ENCODE measurements at places on chromosomes 11 and 22.

DNA sequence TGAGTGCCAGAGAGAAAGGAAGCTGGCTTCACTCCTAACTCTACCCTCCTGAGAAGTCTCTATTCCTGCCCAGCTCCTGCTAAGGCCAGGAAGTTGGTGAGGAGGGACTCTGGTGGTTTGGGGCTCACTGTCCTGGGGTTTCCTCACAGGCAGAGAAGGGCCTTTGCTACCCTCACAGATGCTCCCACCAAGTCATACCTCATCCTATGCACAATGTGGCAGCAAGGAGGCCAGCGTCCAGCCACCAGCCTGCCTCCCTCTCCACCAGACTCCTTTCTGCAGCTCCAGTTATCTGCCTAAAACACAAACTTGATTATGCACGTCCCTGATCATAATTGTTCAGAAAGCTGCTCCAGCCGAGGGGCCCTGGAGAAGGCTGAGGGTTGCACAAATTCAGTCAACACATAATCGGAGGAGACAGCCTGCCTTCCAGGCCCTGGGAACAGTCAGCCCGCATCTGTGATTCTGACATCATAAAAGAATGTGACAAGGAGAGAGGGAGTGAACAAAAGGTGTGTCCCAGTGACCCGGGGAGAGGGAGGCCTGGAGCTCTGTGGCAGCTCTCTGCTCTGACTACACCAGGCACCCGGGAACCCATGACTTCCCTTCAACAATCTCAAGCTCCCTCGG, 28.8 kb downstream of the DKK3 start:
- DNase-seq: peak; percentile 68

- DNase-seq: peak; percentile 67
Observed at GRCh38 chr11:114060392-114061047, 1.0 kb downstream of the ZBTB16 start.

GRCh38 chr11:72828081-72828567, 13.9 kb downstream of the ATG16L2 start:
- DNase-seq: no peak

DNA sequence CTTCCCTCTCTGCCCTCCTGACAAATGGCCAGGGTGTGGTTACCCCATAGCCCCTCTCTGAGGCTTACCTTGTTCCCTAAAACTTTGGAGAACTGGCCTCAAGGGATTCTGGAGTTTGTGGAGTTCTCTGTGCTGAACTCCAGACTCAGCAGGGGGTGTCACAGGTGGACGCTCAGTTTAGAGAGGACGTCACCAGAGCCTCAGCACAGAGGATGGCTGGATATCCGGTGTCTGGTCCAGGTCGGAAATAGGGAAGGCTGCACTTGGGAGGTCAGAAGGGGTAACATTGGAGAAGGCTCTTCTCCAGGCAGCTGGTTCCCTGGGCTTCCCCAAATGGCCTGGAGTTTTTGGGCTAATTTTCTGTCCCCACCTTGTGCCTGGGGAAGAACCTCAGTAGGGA, 64.2 kb downstream of the ADAMTS15 start:
- DNase-seq: no peak

- peak; percentile 65 for DNase-seq
Observed at GRCh38 chr22:45597460-45598192, 74.0 kb upstream of the ATXN10 start.

GRCh38 chr22:35818897-35819296, 101.2 kb downstream of the APOL5 start:
- DNase-seq: no peak

- DNase-seq: no peak
Observed at GRCh38 chr11:95371153-95371552, 140.2 kb upstream of the SESN3 start.

DNA sequence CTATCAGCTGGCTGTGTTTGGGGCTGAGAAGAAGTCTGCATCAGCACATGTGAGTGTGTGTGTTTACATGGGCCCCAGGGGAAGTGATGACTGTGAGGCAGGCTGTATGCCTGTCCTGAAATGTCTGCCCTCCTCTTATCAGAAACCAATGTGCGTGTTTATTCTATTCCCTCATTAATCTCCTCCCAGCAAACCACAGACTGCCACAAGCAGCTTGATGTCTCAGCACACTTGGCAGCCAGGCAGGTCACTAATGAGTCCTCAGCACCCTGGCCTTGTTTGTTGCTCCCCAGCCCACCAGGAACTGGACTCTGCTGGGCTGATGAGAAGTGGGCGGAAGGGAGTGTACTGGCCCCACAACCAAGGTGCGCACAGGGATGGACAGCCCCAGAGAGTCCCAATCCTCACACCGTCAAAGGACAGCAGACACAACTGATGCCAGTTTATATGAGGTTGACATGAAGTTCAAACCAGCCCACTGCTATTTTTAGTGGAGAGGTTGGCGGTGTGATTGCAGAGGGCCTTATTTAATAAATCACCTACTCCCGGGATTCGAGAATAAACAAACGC, 225.8 kb downstream of the ETS1 start:
- no peak for DNase-seq

DNA sequence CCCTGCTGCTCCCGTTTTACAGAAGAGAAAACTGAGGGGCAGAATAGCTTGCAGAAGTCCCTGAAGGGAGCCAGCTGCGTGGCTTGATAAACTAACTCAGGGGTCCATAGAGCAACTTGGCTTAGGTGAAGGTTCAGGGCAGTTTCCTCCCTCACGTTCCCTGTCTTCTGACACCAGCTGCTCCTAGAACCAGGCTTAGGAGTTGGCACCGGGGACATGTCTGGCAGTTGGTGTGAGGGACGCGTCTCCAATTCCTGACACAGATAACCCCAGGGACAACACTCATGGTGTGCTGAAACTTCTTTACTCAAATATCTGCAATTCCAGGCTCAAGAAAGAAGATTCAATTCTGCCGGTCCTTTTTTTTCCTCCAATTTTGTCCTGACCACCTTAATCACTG, 85.7 kb downstream of the DSCAML1 start:
- no peak for DNase-seq

DNA sequence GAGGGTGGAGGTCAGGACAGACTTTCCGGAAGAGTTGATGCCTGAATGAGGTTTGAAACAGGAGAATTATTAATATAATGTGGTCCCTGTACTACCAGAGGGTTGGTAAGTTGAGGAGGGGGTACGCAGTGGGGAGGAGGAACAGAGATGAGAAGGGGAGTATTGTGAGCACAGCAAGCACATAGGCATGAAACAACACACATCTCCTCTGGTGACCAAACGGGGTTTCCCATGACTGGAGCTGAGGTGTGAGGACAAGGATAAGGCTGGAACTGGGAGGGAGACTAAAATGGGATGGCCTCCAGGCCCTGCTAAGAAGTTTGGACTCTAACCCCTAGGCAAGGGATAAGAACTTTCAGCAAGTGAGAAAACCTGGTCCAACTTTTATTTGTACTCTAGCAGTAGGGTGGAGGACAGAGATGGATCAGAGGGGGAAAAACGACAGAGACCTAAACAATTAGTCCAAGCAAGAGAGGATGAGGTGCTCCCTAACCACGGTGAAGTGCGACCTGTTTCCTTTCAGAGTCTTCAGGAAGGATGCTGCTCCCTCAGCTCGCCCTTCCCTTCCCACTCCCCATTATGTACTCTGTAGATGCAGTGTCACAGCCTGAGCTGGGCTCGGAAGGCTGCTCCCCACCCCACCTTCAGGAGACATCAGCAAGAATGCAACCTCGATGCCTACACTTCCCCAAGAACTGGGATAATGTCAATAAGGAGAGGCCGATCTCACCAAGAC, 59.2 kb downstream of the BTG4 start:
- DNase-seq: no peak

- DNase-seq: no peak
Observed at GRCh38 chr11:134433251-134433650, 21.2 kb upstream of the B3GAT1 start.

DNA sequence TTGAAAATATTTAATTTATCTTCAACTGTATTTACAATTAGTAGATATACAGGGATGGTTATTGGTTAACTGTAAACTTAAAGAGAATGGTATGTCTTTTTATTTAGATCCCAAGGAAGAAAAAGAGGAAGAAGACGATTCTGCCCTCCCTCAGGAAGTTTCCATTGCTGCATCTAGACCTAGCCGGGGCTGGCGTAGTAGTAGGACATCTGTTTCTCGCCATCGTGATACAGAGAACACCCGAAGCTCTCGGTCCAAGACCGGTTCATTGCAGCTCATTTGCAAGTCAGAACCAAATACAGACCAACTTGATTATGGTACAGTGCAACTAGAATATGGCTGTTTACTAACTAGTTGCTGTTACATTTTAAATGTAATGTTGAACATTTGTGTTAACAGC, 12.7 kb upstream of the CNTF start:
- no peak for DNase-seq

DNA sequence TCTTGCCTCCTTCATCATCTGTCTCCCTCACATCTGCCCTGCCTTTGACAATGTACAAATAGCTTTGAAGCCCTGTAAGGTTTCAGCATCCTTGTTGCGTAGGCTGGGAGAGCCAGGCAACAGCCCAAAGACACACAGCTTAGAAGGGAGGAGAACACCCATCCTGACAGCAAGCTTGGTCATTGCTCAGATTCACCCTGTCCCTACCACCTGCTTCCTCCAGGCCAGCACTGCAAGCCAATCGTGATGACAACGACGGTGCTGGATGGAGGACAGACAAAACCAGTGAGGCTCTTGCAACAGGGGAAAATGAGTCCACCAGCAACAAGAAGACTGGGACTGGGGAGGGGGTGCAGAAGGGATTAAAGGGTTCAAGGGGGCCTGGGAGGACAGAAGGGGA, 32.9 kb upstream of the CD5 start:
- DNase-seq: no peak

DNA sequence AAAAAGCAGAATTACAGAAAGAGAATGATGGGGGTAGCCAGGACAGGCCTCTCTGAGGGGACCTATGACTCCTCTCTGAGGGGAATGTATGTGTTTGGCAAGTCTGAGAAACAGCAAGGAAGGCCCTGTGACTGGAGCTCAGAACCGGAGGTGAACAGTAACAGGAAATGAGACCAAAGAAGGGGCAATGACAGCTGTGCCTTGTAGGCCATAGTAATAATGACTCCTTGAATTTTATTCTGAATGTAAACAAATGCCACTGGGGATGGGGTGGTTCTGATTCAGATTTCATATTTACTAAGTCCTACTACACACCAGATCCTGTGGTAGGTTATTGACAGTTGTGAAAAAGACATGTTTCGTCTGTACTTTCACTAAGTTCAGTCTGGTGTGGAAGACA, 52.8 kb upstream of the APOA1 start:
- DNase-seq: no peak

DNA sequence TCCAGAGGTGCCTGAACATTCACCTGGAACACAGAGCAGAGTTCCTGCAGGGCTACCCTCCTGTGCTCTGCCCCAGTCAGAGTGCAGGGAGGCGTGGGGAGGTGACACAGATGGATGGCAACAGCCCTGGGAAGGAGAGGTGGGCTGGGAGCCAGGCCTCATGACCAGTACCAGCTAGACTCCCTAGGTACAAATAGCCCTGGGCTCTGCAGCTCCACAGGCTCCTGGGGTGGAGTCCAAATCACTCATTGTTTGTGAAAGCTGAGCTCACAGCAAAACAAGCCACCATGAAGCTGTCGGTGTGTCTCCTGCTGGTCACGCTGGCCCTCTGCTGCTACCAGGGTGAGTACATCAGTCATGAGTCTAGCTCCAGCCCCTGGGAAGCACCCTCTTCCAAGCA, at the start of gene SCGB1D2:
SCGB1D2 (plus strand) TSS at position 219 of the 400 bp plus-strand sequence; CDS start at position 288, 69 bp downstream.
- peak; percentile 35 for DNase-seq

GRCh38 chr11:61168042-61168688, 6.9 kb upstream of the VPS37C start:
- DNase-seq: no peak

- no peak for DNase-seq
Observed at GRCh38 chr11:114279792-114280546, 16.2 kb upstream of the NNMT start.

- no peak for DNase-seq
Observed at GRCh38 chr11:30312243-30312642, 10.7 kb upstream of the ARL14EP start.

GRCh38 chr11:102551169-102551781, 20.7 kb upstream of the MMP7 start:
- DNase-seq: no peak

DNA sequence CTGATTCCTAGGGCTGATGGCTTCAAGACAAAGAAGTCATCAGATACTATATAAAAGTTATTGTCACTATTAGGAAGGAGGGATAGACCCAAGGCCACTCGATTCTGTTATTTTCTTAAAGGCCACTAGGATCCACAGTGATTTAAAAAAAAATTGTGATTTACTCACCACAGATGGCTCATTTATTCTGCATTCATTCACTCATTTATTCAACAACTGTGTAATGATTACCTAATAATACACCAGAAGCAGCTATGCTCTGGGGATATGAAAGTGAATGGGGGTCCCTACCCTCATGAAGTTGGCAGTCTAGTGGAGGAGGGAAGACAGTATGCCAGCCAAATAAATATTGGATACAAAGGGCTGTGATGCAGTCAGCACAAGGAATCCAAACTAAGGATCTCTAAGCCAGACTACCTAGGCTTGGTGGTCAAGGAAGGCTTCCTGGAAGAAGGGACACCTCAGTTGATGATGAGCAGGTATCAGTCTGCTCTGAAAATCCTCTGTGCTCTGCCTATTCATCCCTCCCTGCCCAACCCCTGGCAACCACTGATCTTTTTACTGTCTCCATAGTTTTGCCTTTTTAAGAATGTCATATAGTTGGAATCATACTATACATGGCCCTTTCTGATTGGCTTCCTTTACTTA, 110.5 kb downstream of the NAT10 start:
- no peak for DNase-seq

DNA sequence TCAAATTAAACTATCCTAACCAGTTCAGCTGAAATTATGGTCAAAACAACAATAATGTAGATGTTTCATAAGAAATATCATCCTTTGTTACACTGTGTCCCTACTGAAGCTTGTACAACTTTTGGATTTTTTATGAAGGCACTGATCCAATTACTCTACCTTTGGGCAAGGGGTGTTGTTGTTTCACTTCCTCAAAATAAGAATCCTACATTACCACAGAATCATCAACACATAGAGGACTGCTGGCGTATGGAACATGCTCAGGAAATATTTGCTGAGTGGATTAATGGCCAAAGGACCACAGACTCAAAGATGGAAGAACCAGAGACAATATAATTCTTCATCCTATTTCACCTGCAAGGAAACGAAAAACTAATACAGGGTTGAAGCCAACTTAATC, 907.5 kb upstream of the CCDC90B start:
- DNase-seq: no peak

GRCh38 chr11:111582881-111583280, 19.4 kb upstream of the SIK2 start:
- no peak for DNase-seq

DNA sequence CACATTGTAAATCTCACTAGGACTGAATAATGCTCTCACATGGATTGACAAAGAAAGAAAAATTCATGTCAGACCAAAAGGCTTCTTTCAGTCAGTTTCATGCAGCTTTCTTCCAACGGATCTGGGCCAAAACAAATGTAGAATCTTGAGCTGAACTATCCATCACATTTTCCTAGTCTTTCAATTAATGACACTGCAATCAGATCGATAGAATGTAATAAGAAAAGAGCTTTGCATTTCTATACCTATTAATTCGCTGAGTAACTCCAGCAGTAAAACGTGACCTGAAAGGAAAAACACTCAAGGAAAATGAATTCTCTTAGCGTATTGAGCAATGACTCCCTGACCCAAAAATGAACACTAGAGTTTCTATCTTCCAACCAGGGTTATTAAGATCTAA, 194.8 kb upstream of the BLID start:
- DNase-seq: no peak

GRCh38 chr22:49962012-49962750, 1.6 kb downstream of the PIM3 start:
- DNase-seq: peak; percentile 94

GRCh38 chr22:43213051-43213450, 26.1 kb upstream of the TTLL12 start:
- DNase-seq: peak; percentile 46
